Stimulated activated CD4-positive, alpha-beta T cell treated with anti-CD3 and anti-CD28 coated beads, Interleukin-1b, Interleukin-23, amount 100 ng/mL, for 1 hour (primary cell): ENCODE measurements at places on chromosomes 5 and 9.

- no peak for DNase-seq
Observed at GRCh38 chr5:154042766-154043165, 4.0 kb downstream of the MFAP3 start.

- no peak for DNase-seq
Observed at GRCh38 chr9:96331236-96331947, 29.4 kb upstream of the HSD17B3 start.

- DNase-seq: no peak
Observed at GRCh38 chr9:16213781-16214515, 656.5 kb downstream of the BNC2 start.

DNA sequence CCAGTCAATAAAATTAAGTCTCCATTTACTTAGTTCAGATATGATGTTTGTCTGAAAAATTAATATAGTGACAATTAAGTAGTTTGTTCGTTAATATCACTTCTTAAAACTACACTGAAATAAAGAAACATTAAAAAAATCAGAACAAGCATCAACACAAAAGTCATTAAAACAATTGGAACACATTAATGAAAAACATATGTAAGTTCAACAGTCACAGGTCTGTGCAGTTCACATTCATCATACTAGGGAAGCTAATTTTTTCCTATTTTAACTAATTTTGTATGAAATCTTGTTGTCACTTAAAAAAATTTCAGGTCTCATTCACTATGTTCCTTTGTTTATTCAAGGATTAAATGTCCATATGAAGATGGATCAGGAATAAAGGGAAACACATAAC lies 22.5 kb downstream of the POC5 start:
- DNase-seq: no peak

GRCh38 chr5:158381614-158382160 lies 522.7 kb upstream of the CLINT1 start:
- DNase-seq: no peak

DNA sequence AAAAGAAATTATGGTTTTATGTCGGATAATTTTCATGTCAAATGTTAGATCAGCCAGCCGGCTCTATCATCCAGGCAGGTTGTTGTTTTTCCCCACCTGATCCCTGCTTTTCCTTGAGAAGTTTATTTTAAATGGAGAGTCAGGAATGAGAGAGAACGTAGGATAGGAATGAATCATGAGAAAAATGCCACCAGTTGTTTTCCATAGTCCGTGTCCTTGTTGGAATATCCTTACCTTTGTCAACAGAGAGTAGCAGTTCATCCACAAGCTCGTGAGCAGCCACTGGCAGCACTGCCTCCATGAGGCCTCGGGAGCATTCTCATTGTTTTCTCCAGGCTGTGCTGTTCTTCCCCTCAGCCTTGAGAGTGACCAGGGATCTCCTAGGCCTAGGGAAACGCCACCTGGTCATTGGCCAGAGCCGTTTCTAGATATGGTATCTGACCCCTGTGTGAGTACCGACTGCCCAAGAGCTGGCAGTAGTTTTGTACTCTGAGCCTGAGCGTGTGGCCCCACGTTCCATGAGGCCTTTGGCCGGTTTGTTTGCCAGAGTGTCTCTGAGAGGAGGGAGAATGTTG lies 293.3 kb downstream of the FANCC start:
- DNase-seq: no peak

GRCh38 chr5:19314840-19315239 lies 673.2 kb downstream of the CDH18 start:
- DNase-seq: no peak

DNA sequence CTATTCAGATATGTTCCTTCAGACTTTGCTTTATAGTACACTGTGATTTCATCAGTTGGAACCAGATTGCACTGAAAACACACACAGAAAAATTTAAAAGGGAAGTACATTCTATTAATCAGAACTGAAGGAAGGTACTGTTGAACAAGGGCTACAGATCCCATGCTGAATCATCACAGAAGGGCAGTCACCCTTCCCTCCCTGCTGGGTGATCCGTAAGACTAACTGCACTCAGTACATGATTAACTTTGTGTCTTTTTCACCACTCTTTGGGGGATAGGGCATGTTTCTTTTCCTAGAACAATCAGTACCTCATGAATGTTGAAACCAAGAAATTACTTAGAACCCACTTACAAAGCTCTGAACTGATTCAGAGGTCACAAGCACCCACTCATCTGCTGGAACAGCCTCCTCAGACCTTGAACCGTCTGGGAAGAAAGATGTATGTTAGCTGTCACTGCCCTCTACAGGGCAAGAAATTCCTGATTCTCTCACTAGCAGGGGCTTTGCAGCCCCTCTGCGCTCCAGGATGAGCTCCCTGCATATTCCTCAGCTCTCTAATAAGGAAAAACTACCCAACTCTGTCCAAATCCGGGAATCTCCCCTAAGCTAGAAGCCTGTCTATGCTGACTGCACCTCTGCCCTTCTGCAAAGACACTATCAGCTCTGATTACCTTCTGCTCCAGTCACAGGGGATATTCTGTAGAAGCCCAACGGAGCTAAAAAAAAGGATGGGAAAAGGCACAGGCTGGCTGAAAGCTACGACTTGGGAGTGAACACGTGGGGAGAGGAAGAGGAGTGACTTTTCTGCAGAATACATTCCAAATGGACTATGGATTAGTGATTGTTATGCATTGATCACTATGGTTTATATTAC lies 51.0 kb downstream of the IARS1 start:
- DNase-seq: no peak

DNA sequence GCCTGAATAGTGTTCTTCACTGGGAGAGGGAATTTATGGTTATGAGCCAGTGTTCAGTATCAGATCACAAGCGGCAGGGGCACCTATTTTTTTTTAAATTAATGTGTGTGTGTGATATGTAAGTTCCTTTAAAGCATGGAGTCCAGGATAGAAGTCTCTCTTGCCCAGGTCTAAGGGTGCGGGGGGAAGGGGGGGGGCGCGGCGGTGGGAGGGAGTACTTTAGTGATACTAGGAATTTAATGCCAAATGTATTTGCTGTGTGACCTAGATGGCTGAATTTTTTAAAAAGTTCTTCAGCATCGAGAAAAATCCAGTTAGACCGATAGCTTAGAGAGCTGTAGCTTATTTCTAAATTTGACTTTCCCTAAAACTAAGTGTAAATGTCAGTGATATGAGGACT lies 1.5 kb upstream of the FCHO2 start:
- no peak for DNase-seq

DNA sequence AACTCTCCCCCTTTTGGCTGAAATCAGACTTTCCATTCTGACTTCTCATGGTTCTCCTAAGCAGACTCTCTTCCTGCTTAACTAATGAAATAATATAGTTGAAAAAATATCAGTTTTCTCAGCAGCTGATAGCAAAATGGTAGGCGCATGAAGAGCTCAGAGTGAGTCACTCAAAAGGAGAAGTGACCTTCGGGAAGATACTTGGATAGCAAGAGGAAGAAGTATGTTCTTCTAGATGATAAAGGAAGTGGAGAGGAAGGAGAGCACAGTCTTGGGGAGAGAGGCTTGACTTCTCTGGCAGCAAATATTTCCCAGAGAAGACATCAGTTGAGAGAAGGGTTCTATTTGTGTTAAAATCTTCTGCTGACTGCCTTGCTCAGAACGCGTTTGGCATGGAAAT lies 101.5 kb downstream of the TAF11L14 start:
- no peak for DNase-seq

DNA sequence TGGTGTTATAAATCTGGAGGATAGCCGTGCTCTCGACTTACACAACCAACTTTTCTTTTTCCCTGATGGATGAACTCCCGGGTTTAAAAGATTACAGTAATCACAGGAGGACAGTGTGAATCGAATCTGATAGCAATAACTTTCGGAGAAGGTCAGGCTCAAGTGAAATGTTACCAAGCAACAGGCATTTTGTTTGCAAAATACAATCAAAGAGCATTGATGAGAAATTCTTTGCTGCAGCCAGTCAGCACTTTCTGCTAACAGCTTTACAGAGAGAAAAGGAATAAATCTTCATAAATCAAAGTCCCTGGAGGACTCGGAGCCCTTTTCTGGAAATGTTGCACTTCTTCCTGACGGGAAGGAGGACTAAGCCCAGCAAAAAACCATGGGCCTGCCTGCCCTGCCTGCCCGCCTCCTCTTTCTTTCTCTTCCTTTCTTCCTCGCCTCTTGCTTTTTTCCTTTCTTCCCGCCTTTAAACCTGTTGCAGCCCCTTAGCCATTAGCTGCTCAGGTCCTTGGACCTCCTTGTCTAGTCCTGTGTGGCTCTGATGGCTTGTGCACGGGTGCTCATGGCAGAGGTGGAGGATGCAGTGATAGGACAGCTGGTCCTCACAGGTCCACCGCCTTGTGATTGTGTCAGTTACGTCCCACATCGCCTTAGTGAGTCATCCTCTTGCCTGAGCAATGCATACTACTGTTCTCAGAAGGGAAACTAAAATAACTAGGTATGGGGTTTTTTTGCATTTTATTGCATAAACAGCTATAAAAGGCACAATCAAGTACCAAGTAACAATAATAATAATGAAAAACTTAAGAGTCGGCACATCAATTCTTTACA lies 6.2 kb downstream of the DMRT3 start:
- DNase-seq: no peak

- DNase-seq: no peak
Observed at GRCh38 chr9:114969269-114969668, 38.9 kb upstream of the TNFSF8 start.

GRCh38 chr9:99419070-99419469 lies 197.0 kb downstream of the SEC61B start:
- no peak for DNase-seq
